Stimulated activated CD8-positive, alpha-beta memory T cell treated with anti-CD3 and anti-CD28 coated beads, Interleukin-7, amount 100 ng/mL, for 48 hours (primary cell): ENCODE measurements at places on chromosomes 13 and 19.

GRCh38 chr19:18428787-18429674 lies 8.9 kb downstream of the ISYNA1 start:
- DNase-seq: peak; percentile 66

DNA sequence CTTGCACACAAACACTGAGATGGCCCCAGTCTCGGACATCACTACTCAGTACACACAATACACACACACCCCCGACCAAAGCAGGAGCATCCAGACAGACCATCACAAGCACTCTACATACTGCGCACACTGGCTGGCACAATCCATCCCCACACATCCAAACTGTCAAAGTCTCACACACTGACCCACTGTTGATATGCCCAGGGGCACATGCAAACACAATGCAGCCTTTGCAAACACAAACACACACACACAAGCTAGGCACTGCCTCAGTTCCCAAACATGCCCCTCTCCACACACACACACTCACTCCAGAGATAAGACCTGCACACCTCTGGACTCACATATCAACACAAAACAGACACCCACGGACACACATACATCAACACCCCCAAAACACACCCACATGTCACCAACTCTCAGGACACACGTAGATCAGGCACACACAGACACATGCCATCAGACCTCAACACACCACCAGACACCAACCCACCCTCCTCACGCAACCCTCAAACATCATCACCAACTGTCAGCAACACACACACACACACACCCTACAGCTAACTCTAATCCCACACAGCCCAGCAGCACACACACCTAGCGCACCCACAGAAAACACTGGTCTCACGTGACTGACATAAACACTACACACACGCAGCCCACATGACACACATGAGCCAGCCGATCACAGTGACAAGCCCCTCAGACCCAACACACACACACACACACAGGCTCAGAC lies 1.9 kb downstream of the BBC3 start:
- DNase-seq: no peak

- DNase-seq: no peak
These were observed 54.9 kb upstream of the PTPRS start for GRCh38 chr19:5395556-5395955.

- DNase-seq: no peak
These were observed 15.3 kb downstream of the NOP53 start for GRCh38 chr19:47760632-47760999.

GRCh38 chr13:22740264-22740663 lies 440.5 kb upstream of the SGCG start:
- no peak for DNase-seq

GRCh38 chr13:40190641-40191100 lies 475.8 kb downstream of the FOXO1 start:
- DNase-seq: peak; percentile 57

DNA sequence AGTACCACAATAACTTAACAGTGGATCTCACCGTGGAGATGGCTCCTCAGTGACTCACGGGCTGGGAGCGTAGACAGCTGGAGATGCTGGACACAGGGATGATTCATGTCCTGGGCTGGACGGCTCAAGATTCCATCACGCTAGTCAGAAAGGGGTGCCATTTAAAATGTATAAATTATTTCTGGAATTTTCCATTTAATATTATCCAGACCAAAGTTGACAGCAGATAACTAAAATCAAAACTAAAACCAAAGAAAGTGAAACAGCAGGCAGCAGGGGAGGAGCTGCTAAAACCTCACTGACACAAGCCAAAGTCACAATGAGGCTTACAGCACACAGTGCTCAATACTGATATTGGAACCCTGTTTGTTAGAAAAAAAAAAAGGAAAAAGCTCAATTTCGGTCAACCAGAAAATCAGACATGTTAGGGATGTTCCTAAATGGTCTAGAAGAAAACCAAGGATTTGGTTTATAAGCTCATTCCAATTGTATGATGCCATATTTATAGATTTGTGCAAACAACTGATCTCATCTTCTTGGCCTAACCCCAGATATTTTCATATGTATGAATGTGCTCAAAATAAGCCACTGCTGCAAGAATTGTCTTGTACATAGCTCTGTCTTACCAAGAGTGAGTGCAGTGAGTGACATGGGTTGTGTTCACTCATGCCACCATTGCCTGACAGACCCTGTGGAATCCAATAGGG lies 111.8 kb downstream of the SACS start:
- no peak for DNase-seq
